Right lung (tissue), 10 donors: ENCODE measurements at places on chromosomes 11 and 22. TPM values are rescaled to one million over a fixed set of nuclear protein-coding genes. Genes with fewer than 3 reads are reported as not detected.
A peak's percentile ranks its signal among the peaks of the same experiment; 100 is the strongest.

CENATAC gene
- polyA plus RNA-seq = 38.6 TPM

EIF1AD gene
- 25.8 TPM for polyA plus RNA-seq

OR5B21 gene
- not detected for polyA plus RNA-seq

GRCh38 chr11:119479685-119480275 is 56.8 kb upstream of the THY1 start:
- DNase-seq = no peak

GRCh38 chr11:19597876-19598275 is 114.8 kb upstream of the NAV2 start:
- DNase-seq = no peak

DNA sequence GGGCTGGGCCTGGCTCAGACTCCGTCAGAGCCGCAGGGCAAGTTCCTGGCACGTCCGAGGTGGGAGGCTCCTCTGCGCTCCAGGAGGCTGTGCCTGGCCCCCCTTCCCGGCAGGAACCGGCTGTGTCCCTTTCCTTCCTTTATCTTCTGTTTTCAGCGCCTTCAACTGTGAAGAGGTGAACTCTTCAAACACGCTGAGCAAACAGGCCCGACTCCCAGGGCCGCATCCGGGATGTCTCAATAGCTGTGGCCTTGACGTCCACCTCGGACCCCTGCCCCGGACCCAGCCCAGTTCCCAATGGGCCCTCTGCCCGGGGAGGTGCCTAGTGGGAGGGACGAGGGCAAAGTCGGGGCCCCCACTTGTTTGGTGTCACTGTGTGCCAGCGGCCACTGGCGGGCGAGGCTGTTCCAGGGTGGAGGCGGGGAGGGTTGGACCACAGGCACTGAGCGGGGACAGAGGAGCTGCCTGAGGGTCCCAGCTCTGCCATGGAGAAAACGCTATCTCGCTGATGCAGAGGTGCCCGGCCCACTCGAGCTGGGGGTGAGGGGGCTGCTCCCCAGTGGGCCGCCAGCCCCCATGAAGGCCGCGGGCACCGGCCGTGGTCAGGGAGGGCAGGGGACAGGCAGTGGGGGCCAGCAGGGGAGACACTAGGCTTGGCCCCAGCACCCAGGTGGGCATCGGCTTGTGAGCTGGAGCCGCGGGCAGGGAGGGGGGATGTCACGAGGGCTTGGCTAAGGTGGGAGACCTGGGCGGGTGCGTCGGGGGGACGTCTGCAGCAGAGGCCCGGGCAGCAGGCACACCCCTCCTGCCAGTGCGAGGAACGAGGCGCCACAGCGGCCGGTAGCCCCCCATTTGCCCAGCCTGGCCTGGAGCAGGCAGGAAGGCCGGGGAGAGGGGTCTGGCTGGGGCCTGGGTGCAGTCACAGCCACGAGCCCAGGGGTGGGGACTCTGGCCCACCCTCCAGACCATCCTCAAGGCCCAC is 2.7 kb upstream of the MUC5B start:
- peak; percentile 17 for DNase-seq

DNA sequence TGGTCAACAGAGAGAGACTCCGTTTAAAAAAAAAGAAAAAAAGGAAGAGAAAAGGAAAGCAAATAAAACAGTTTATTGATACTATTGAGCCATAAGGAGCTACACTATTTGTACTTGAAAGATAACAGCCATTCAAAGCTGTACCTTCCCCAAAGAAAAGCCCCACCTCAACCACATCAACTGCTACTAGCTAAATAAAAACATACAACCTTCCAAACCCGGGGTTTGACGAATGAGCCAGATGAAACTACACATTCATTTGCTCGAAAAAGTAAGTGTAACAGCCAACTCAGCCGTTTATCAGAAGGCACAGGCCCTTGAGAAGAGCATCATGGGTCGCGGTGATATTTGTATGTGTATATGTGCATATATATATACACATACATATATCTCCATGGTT is 78.4 kb downstream of the SIK3 start:
- no peak for DNase-seq

GRCh38 chr22:24550902-24551435 is 4.0 kb downstream of the GUCD1 start:
- no peak for DNase-seq

DNA sequence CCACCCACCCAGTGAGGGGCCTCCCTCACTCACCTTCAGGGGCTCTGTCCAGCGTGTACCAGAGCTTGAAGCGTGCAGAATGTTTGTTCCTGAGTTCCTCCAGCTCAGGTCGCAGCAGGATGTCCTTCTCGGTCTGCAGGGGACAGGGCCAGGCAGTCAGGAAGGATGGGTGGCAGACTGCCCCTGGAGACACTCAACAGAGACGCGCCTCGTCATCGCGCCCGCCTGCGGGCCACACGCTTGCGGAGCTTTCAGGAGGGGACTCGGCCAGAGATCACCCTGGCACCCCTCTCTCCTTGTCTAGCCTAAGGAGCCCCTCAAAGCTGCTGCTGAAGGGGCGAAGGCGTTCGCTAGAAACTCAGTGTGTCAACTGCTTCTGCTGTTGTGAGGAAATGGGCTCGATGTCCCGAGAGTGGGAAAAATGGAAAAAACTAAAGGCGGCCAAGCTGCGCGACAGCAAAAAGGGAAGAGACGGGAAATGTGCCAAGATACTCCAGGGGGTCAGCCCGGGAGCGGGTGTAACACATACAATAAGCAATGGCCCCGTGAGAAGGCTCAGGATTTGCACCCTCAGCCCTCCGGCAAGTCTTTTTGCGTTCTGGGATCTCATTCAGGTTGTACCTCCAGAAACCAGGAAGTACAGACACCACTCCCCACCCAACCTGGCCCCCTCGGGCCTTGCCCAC is 9.2 kb upstream of the POLDIP3 start:
- peak; percentile 49 for DNase-seq

DNA sequence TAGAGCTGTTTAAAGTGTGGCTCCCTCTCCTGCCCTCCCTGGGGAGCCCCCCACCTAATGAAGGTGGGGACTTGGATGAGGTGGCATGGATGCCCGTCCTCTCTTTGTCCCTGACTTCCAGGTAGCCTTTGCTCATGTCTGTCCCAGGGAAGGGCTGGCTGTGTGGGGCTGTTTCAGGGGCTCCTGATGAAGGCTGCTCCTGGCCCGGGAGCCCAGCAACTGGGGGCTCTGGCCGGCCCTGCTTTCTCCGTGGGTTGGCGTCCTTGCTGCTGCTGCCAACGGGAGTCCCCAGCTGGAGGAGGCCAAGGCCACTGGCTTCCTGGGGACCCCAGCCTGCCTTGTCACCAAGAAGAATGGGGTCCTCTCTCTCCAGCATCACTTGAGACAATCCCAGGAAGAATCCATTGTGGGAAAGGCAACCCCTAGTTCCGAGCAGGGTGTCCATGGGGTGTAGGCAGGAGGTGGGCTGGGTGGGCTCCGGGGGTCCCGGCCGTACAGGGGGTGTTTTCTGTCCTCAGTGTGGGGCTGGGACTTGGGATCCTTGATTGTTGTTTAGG is 13.2 kb downstream of the GRAMD4 start:
- DNase-seq = no peak

DNA sequence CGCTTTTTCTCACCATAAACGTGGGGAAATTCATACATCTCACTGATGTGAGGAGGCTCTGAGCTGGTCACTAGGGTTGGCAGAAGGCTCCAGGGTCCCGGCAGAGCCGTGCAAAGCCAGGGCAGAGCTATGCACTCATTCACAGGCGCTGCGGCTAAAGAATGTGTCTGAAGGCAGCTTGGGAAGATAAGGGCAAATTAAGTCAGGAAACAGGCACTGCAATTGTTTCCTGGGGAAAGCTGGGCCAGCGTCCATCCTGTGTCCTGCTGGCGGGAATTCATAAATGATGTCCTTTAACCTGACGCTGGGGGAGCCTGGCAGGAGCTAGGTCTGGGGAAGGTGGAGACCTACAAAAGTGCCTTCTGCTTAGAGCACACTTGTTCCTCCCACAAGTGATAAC is 27.6 kb downstream of the PKNOX2 start:
- no peak for DNase-seq

DNA sequence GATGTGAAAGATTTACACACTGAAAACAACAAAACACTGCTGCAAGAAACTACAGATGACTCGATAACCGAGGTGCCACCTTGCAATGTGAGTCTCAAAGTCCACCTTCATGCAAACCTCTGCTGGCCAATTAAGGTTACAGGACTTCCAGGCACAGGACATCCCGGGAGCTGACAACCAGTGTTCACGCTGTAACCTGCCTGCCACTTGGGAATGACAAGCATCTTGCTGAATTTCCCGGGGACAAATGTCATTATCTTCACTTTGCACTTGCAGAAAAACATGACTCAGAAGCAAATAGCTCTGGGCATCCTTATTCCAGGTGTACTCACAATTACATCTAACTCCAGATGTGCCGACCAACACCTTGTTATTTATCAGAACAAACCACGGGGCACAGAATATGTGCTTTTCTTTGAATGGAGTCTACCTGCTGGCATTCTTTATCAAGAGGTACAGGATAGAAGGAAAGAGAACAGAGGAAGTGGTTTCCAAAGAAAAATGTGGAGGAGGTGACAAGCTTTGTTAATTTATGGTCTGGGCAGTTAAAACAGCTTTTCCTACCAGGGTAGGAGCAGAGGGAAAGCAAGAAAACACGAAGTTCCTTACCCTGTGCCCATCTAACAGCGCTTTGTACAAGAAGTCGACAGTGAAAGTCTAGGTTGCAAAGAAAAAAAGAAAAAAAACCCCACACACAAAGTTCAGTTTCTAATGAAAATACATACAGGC is 72.3 kb downstream of the SHANK2 start:
- DNase-seq = no peak
